ENCODE measurements at places on chromosomes 2 and 18. TPM values are rescaled to one million over a fixed set of nuclear protein-coding genes. Genes with fewer than 3 reads are reported as not detected.

TFCP2L1 gene
- 0.09 TPM for polyA plus RNA-seq

ZC3H15 gene
- polyA plus RNA-seq, result 73.3 TPM

TMEM182 gene
- 176 TPM for polyA plus RNA-seq

ESPNL gene
- polyA plus RNA-seq, result 2.6 TPM

PTPN2 gene
- polyA plus RNA-seq, result 27.0 TPM

DNAH7 gene
- polyA plus RNA-seq, result 0.15 TPM

ACVR1C gene
- polyA plus RNA-seq, result 0.14 TPM

RAPGEF4 gene
- polyA plus RNA-seq, result 2.4 TPM

LYPD6B gene
- polyA plus RNA-seq, result not detected

STK39 gene
- 17.1 TPM for polyA plus RNA-seq

MERTK gene
- 4.0 TPM for polyA plus RNA-seq

LRRC30 gene
- polyA plus RNA-seq, result 4.2 TPM

AMER3 gene
- not detected for polyA plus RNA-seq

B3GNT7 gene
- 0.48 TPM for polyA plus RNA-seq

GCA gene
- polyA plus RNA-seq, result 12.0 TPM

FAM237A gene
- not detected for polyA plus RNA-seq

MROH2A gene
- not detected for polyA plus RNA-seq

ANKRD62 gene
- not detected for polyA plus RNA-seq

FER1L5 gene
- polyA plus RNA-seq, result 3.4 TPM

AAMP gene
- 87.4 TPM for polyA plus RNA-seq

CDH7 gene
- polyA plus RNA-seq, result 0.51 TPM

Data from forelimb muscle (tissue), 1 donor.